ENCODE measurements at places on chromosomes 12 and 14.

DNA sequence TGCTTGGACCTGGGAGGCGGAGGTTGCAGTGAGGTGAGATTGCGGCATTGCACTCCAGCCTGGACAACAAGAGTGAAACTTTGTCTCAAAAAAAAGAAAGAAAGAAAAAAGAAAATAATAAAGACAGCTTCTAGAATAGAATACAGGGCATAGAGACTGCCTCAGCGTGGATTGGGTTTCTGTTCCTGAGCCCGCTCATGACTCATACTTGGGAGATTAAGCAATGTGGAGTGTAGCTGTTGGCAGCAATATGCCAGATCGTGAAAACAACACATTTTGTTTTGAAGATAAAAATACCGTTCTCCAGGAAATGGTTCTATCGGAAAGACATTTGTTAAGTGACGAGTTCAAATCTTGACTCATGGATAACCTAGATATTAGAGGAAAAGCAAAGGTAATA is 67.2 kb downstream of the GLT1D1 start:
- no peak for DNase-seq

DNA sequence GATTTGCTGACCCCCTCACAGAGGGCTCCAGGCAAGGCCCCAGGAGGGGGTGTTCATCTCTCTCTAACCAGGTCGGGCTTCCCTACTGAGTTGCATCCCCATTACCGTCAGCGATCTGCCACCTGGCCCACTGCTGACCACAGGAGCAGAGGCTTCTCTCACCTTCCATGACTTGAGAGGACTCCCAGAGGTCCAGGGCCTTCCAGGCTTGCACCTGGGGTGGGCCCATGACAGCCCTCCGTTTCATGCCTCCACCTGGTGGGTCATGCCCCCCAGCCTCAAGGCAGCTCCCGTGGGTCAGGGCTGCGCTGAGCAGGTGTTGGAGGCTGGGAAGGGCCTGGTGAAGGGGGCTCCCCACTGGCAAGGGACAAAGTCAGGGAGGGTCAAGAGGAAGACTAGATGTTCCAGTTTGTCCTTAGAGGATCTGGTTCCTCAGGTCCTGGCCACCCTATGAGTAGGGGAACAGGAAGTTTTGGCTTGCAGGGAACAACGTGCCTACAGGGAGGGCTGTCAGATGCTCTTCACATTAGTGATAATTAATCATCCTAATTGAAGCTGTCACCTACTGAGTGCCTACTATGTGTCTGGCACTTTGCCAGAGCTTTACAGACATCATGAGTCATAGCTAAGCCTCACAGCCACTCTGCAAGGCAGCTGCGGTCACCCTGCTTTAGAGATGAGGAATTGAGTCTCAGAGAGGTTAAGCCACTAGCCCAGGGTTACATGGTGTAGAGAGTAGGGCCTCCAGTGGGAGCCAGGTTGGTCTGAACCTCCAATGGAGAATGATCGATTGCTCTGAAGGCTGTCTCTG is 13.8 kb downstream of the NFKBIA start:
- DNase-seq = no peak

GRCh38 chr12:80412343-80412953 is 31.6 kb upstream of the PTPRQ start:
- no peak for DNase-seq

GRCh38 chr12:125841332-125841731 is 776.1 kb downstream of the AACS start:
- no peak for DNase-seq

GRCh38 chr12:45256721-45257120 is 40.8 kb downstream of the ANO6 start:
- DNase-seq = no peak

DNA sequence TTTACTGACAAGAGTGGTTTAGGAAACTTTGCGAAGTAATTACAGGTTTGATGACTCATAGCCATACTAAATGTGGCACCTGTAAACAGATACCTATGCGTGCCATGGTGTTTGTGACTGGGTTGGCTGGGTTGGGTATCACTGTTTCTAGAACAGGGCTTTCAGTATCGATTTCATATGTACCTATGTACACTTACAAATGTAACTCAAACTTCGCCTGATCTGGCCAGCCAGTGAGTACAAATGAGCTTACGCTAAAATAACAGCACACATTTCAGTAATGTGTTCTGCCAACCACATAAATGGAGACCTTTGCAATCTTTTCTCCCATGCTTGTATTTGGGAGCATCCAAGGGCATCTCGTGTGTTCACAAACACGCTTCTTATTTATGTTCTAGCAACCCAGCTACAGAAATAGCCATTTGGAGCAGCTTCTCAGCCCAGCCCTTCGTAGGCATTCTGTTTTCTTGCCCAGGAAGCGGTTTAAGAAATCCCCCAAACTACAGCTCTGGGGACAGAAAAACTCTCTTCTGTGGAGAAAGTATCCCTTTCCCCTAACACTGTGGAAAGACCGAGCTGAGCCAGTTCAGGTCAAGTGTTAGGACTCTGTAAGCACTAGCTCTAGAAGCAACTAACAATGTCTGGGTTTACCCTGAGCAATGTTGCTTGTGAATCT is 42.3 kb upstream of the MDM1 start:
- no peak for DNase-seq

- no peak for DNase-seq
Measured at GRCh38 chr12:125549836-125550235, 484.6 kb downstream of the AACS start.

DNA sequence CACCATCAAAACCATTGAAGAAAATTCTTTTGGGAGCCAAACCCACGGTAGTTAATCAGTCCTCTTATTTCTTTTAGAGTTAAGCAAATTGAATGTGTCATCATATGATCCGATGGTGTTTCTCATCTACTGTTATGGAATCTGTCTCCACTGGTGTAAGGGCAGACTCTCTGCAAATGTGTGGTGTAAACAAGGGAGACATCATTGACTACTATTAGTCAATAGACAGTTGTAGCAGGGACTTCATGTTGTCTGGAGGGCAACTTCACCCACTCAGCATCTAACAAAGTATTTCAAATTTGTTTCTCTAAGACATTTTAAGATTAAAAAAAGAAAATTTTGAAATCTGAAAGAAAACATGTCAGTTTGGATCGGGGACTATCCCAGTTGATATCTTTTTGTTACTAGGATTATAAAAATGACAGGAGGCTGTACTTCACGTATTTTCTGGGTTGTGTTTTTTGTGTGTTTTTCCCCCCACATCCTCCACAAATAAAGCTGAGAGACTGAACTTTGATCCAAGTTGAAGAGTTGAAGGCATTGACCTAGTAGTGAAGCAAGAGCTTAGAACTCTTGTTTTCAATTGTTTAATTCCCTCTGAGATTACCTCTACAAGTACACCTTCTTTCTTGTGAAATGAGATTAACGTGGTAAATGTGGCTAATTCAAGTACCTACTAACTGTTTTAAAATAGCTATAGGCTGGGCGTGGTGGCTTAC is 4.0 kb downstream of the GOLGA5 start:
- DNase-seq = no peak

DNA sequence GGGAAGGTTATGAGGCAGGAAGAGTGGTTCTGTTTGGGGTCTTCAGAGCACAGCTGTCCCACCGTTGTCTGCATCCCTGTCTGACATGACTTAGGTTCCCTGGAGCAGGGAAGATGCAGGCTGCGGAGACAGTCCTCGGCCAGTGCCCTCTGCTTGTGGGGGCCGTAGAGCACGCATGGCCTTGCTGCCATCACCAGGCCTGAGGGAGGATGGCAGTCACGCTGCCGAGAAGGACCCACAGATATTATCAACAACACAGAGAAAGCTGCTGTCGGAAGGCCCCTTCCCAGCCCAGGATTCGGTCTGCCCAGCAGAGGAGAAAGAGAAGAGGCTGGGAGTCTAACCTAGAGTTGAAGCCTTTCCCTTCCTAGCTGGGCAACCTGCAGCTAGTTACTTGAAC is 35.0 kb downstream of the ERH start:
- no peak for DNase-seq

DNA sequence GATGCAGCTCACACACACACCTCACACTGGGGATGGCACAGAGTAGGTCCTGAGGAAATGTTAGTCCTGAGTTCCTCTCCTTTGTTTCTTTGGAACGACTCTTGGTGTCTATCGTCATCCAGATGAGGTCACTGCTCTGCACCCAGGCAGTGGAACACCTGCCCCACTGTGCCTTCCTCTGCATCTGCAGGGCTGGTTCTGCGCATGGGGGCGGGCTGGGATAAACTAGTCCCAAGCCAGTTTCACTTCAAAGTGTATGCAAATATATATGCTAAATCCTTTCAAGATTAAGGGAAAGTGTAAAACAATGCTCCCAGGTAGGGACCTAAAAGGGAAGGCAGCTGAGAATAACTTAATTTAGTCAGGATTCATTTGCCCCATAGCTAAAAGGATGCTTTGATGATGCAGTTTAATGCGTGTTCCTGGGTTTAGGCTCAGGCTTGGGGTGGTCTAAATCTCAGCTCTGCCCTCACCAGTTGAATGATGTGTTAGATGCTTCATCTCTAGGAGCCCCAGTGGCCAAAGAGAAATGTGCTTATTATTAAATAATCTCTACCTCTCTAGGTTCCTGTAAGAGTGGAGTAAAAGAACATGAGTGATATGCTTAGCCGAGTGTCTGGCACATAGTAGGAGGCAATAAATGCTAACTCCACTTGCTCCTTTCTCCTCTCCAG is 47.1 kb upstream of the OVCH1 start:
- no peak for DNase-seq

- peak; percentile 94 for DNase-seq
Measured at GRCh38 chr12:52884526-52885293, 20.2 kb downstream of the KRT8 start.

- DNase-seq = no peak
Measured at GRCh38 chr14:22210906-22211305, 378.1 kb downstream of the DAD1 start.

GRCh38 chr12:62436164-62436503 is 30.5 kb upstream of the MON2 start:
- no peak for DNase-seq

GRCh38 chr12:46432325-46432724 is 59.8 kb upstream of the SLC38A2 start:
- no peak for DNase-seq

GRCh38 chr12:76922866-76923265 is 44.0 kb upstream of the CSRP2 start:
- no peak for DNase-seq

- no peak for DNase-seq
Measured at GRCh38 chr14:78314484-78314883, 144.3 kb downstream of the NRXN3 start.

DNA sequence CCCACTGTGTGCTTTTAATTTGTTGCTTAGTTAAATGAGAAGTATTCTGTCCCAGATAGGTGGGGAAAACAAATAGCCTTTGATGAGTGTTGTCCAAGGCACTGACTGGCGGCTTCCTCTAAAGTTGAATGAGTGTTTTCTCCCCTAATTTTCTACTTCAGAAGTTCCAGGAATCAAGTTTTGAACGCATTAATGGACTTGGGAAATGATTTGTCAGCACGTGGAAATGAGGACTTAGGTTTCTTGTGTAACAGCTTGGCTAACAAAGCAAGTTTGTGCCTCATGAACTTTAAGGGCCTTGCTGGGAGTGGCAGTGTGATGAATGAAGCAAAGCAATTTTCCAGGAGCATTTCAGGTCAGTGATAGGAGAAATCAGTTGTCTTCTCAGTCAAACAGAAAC is 56.9 kb downstream of the LIN52 start:
- DNase-seq = no peak

DNA sequence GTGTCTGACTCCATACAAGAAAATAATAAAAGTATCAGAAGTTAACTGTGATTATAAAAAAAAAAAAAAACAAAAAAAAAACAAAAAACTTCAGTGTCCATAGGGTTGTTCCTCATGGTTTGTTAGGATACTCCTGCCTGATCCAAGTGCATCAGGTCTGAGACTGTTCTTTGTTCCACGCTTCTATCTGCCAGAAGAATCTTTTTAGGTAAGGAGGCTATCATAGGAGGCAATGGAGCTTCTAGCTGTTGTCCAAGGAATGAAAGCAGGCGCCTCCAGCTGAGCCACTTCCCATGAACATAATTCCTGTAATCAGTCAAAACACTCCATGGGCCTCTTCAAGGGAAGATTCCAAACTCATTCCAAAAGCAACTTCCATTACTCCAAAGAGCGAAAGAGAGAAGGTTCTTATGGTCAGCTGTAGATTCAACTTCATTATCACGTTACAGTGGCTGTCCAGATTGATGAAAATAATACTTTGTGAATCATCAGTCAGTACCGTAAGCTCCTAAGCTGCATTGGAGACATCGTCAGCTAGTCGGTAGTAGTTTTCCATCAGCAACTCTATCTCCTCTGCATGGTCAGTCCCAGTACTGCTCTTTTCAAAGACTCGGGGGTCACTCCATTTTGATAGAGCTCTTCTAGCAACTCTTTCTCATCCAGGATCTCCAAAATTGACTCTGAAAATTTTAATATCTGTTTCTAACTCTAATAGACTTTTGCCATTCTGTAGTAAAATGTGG is 9.7 kb downstream of the TBC1D15 start:
- no peak for DNase-seq

DNA sequence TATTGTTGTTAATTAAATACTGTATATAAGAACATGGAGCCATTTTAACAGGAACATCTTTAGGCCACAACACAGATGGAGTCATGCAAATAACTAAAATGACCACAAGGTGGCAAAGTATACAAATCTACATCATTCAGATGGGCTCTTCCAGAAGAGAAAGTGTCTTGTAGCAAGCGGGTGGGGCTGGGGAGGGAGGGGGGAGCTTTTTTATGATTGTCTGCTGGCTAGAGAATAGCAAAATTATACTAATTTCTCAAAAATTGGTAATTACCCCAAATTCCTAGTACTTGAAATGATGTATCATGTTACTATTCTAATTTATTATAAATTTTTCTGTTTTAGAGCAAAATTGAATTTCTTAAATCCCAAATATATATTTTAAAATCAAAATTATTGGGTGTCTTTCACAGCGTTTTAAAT is 378.7 kb downstream of the PRKD1 start:
- no peak for DNase-seq

- DNase-seq = peak; percentile 86
Measured at GRCh38 chr14:74612350-74613021, 449 bp upstream of the LTBP2 start.

DNA sequence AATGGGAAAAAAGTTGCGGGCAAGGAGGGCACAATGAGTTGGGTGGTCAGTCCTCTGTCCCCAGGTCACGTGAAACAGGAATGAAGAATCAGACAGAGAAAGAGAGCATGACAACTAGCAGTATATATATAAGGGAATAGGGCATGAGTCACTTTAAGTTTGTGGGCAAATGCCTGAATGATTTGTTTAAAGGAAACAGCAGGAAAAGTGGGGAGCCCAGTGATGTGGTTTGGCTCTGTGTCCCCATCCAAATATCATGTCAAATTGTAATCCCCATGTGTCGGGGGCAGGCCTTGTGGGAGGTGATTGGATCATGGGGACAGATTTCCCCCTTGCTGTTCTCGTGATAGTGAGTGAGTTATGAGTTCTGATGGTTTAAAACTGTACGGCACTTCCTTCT is 195.3 kb upstream of the IGF1 start:
- DNase-seq = no peak

GRCh38 chr12:28135801-28136439 is 54.3 kb upstream of the CCDC91 start:
- DNase-seq = no peak

DNA sequence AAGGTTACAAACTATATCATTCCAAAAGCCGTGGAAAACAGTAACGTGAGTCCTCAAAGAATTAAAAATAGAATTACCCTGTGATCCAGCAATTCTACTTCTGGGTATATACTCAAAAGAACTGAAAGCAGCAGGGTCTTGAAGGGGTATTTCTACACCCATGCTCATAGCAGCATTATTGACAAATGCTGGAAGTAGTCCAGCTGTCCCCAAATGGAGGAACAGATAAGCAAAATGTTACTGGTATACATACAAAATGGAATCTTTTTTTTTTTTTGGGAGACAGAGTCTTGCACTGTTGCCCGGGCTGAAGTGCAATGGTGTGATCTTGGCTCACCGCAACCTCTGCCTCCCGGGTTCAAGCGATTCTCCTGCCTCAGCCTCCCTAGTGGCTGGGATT is 32.9 kb downstream of the ADIPOR2 start:
- no peak for DNase-seq
